Foreskin keratinocyte (primary cell): ENCODE measurements at places on chromosomes 3 and 15. TPM values are rescaled to one million over a fixed set of nuclear protein-coding genes. Genes with fewer than 3 reads are reported as not detected.

LRRIQ4 gene
- total RNA-seq, result 0.04 TPM in 1 of 2 replicates, not detected in the other

MASP1 gene
- not detected in 2 replicates for total RNA-seq

RLBP1 gene
- not detected in 2 replicates for total RNA-seq

RETNLB gene
- not detected in 2 replicates for total RNA-seq

AADAC gene
- total RNA-seq, result not detected in 2 replicates

ASB14 gene
- total RNA-seq, result not detected in 2 replicates

SCN5A gene
- 0.21 and 0.37 TPM in 2 replicates for total RNA-seq

GMNC gene
- not detected in 2 replicates for total RNA-seq

RMDN3 gene
- 18.7 and 20.6 TPM in 2 replicates for total RNA-seq

DNAJB8 gene
- not detected in 2 replicates for total RNA-seq

OR5K2 gene
- total RNA-seq, result not detected in 2 replicates

THRB gene
- 3.1 and 3.9 TPM in 2 replicates for total RNA-seq

CCNB2 gene
- 62.5 and 73.1 TPM in 2 replicates for total RNA-seq

ASTE1 gene
- total RNA-seq, result 5.1 and 5.3 TPM in 2 replicates

CAND2 gene
- total RNA-seq, result 1.5 and 1.9 TPM in 2 replicates

ARL13B gene
- total RNA-seq, result 13.9 and 14.2 TPM in 2 replicates

CKMT1A gene
- 28.7 and 86.0 TPM in 2 replicates for total RNA-seq

FGF12 gene
- total RNA-seq, result 0.04 TPM in 1 of 2 replicates, not detected in the other

TICRR gene
- 14.9 and 15.9 TPM in 2 replicates for total RNA-seq

ACAN gene
- total RNA-seq, result not detected in 2 replicates

LARP6 gene
- 29.3 and 39.6 TPM in 2 replicates for total RNA-seq

ANKRD63 gene
- total RNA-seq, result not detected in 2 replicates

ZNF80 gene
- not detected in 2 replicates for total RNA-seq

ITGB5 gene
- total RNA-seq, result 82.0 and 91.9 TPM in 2 replicates

EPHB3 gene
- 5.2 and 10.8 TPM in 2 replicates for total RNA-seq

GOLGA6L24 gene
- not detected in 2 replicates for total RNA-seq

KIF23 gene
- total RNA-seq, result 66.4 and 88.7 TPM in 2 replicates

EOMES gene
- 0.37 and 0.95 TPM in 2 replicates for total RNA-seq

PIERCE2 gene
- 1.0 and 1.4 TPM in 2 replicates for total RNA-seq

COPS2 gene
- 68.3 and 71.0 TPM in 2 replicates for total RNA-seq

FOXB1 gene
- not detected in 2 replicates for total RNA-seq

ABHD17C gene
- total RNA-seq, result 18.6 and 24.8 TPM in 2 replicates

GPR149 gene
- not detected in 2 replicates for total RNA-seq

AP3B2 gene
- 0.31 and 0.63 TPM in 2 replicates for total RNA-seq
